SIG-M5 (cell line): ENCODE measurements at places on chromosomes 7 and 10.

DNA sequence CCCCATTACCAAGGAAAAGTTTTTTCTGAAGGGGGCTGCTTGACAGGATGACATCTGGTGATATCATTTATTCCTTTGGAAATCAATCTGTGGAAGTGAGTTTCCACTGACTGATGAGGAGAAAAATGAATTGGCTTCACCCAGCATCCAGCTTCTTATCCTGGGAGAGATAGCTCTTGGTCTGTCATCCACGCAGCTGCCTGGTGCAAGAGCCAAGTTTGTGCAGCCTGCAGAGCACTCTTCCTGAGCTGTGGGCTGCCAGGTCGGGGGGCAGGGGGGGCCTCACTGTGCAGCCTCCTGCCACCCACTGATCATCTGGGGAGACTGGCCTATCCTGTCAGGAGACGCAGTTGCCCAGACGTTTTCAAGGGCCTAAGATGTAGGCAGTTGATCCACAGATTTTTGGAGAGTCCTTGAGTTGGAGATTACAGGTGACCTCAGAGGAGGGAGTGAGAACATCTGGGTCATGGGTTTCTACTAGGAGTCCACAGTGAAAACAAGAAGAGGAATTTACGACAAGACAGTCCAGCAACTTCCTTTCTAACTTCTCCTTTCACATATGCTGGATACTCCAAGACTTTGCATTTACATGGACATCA lies 75.4 kb downstream of the EGFR start:
- DNase-seq: no peak

GRCh38 chr10:11265484-11265883 lies 247.8 kb downstream of the CELF2 start:
- DNase-seq: no peak

GRCh38 chr7:46999866-47000265 lies 582.0 kb downstream of the TNS3 start:
- no peak for DNase-seq

DNA sequence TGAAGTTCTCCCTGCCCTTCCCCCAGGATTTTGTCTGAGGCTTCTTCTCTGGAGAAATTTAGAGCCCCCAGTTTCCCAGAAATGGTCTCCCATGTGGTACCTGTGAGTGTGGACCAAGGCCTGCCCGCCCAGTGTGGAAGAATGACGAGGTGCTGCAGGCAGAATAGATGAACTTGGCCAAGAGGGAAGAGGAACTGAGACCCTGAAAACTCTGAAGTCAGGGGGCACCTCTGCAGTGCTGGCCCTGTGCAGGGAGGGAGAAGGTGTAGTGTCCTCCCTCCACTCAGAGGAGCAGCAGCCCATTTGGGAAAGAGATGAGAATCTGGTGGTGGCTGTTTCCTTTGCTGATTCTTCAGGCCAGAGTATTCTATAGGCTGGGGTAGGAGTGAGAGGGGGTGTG lies 115.2 kb upstream of the PCGF5 start:
- no peak for DNase-seq

DNA sequence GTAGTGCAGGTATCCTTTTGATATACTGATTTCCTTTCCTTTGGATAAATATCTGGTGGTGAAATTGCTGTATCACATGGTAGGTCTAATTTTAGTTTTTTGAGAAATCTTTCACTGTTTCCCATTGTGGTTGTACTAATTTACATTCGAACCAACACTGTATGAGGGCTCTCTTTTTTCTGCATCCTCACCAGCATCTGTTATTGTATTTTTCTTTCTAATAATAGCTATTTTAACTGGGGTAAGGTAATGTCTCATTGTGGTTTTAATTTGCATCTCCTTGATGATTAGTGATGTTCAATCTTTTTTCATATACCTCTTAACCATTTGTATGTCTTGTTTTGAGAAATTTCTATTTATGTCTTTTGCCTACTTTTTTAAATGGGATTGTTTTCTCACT lies 335.4 kb upstream of the MTPN start:
- DNase-seq: no peak

DNA sequence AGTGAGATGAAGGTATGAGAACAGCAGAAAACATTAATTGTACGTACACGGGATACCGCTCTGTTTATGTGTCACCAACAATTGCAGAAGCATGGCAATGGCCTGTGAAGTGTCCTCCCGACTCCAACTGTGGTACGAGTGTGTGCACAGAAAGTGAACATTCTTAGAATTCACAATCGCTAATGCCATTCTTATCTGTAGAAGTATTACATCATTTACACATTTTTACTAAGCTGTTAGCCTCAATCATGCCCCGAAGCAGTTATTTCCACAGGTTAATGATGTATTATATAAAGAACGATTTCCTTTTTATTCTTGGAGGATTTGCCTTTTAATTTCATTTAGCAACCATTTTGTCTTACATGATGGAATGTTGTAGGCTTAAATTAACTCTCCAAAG lies 103.4 kb downstream of the EVX1 start:
- no peak for DNase-seq
